Transverse colon (tissue), 4 donors: ENCODE measurements at places on chromosomes 12 and 14. TPM values are rescaled to one million over a fixed set of nuclear protein-coding genes. Genes with fewer than 3 reads are reported as not detected.
A peak's percentile ranks its signal among the peaks of the same experiment; 100 is the strongest.

- no peak for DNase-seq
- no peak overlapping the region for H3K4me3 ChIP-seq
- H3K27ac ChIP-seq, result no peak overlapping the region
- H3K27me3 ChIP-seq, result no peaks in the 10 kb centered on the region
- peaks cover 14% of the 10 kb centered on the region for H3K4me1 ChIP-seq
- no peaks in the 10 kb centered on the region for H3K36me3 ChIP-seq
These were observed 20.0 kb upstream of the KITLG start for GRCh38 chr12:88600272-88600671.

GRCh38 chr12:30816742-30817465, 62.2 kb upstream of the CAPRIN2 start:
- peaks cover 1% of the 10 kb centered on the region for H3K4me1 ChIP-seq
- no peaks in the 10 kb centered on the region for H3K36me3 ChIP-seq
- no peak overlapping the region for H3K4me3 ChIP-seq
- H3K27ac ChIP-seq, result no peak overlapping the region
- DNase-seq, result no peak

DNA sequence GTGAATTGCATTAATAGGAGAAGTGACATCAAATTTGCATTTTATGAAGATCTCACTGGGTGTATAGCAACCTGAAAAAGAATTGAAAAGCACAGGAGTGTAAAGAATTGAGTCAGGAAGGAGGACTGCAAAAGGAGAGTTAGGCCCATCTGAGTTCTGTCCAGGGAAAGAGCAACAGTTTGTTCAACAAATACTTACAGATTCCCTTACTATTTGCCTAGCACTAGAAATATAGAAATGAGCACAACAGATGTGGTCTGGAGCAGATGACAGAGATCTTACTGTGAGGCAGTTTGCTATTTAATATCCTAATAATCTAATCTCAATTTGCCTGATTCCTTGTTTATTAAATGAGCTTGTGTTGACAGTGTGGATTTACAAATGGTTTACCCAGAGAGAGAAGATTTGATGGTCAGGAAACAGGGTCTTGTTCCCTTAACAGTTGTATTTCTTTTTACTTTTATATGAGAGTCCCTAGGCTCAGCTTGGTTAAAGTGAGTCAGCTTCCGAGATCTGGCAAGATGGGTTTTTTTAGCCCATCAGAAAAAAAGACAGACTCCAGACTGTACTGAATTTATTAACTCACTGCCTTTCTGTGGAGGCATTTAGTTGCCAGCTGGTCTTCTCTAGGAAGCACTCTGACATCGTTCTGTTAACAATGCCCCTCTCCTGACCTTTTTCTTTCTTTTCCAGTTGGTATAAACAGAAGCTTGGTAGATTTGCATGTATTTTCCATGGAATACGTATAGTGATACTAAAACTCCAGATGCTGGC, 229.7 kb downstream of the TTC6 start:
- H3K36me3 ChIP-seq, result no peaks in the 10 kb centered on the region
- H3K27ac ChIP-seq, result no peak overlapping the region

- H3K4me3 ChIP-seq, result peak within 1 kb of the TSS; percentile 62
- H3K27me3 ChIP-seq, result peaks cover 55% of the 10 kb centered on the region
- DNase-seq, result peak; percentile 46
- H3K36me3 ChIP-seq, result no peaks in the 10 kb centered on the region
- peak within 1 kb of the TSS; percentile 78 for H3K27ac ChIP-seq
- H3K4me1 ChIP-seq, result peaks cover 16% of the 10 kb centered on the region
These were observed at the start of gene CACNA1C for GRCh38 chr12:2052826-2053678. Gene CACNA1C, plus strand, starts transcription at chr12:2052987. Its CDS starts 576 bp downstream, at chr12:2053563.

DNA sequence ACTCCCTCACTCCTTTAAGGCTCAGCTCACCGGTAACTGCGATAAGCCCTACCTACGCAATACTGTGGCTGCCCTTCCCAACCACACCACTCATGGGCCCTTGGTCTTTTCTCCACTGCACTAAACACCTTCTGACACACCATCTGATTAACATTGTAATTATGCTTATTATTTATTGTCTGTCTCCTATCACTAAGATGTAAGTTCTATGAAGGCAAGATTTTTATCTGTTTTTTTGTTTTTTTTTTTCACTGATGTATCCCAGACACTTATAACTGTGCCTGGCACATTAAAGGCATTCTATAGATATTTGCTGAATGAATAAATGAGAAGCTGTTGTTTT, 34.2 kb upstream of the PYGL start:
- no peak for DNase-seq
- H3K4me3 ChIP-seq, result no peak overlapping the region
- H3K27me3 ChIP-seq, result no peaks in the 10 kb centered on the region
- no peaks in the 10 kb centered on the region for H3K36me3 ChIP-seq
- H3K4me1 ChIP-seq, result no peaks in the 10 kb centered on the region
- no peak overlapping the region for H3K27ac ChIP-seq

GRCh38 chr12:60100852-60101251, 505.0 kb downstream of the SLC16A7 start:
- no peak for DNase-seq
- no peak overlapping the region for H3K4me3 ChIP-seq

GRCh38 chr14:70061108-70061507, 127.6 kb downstream of the SLC8A3 start:
- H3K4me1 ChIP-seq, result no peaks in the 10 kb centered on the region
- no peak overlapping the region for H3K4me3 ChIP-seq
- peaks cover 8% of the 10 kb centered on the region for H3K27me3 ChIP-seq
- H3K36me3 ChIP-seq, result no peaks in the 10 kb centered on the region

DNA sequence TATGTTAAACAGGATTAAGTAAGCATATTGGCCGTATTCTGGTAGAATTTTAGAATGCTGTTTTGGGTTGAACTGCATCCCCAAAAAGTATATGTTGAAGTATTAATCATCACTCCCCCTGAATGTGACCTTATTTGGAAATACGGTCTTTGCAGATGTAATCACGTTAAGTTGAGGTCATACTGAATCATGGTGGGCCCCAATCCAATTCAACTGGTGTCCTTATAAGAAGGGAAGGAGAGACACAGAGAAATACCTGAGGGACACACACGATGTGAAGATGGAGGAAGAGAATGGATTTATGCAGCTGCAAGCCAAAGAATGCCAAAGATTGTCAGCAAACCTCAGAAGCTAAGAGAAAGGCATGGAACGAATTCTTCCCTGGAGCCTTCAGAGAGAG, 268.6 kb downstream of the ITPR2 start:
- no peak for DNase-seq
- no peaks in the 10 kb centered on the region for H3K27me3 ChIP-seq
- H3K4me3 ChIP-seq, result no peak overlapping the region
- no peaks in the 10 kb centered on the region for H3K4me1 ChIP-seq
- no peak overlapping the region for H3K27ac ChIP-seq
- no peaks in the 10 kb centered on the region for H3K36me3 ChIP-seq

DNA sequence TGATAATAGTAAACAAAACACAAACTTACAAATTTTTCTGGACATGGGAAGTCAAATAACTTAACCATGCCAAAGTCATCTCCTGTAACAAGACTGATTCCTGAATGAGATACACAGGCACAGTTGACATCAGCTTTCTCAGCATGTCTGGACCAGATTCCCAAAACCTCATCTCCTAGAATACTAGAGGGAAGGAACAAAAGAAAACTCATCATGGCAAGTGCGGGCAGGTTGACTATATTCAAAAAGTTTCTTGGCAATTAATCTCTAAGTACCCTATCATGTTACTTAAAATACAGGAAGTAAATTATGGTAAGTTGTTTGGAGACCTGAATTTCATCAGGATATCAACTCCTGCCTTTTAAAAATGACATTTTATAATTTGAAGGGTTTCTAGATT, 53.9 kb downstream of the ZC3H14 start:
- H3K4me1 ChIP-seq, result no peaks in the 10 kb centered on the region
- no peak overlapping the region for H3K27ac ChIP-seq
- H3K4me3 ChIP-seq, result no peak overlapping the region
- no peaks in the 10 kb centered on the region for H3K27me3 ChIP-seq
- no peaks in the 10 kb centered on the region for H3K36me3 ChIP-seq

GRCh38 chr14:52987042-52987441, 36.2 kb upstream of the FERMT2 start:
- H3K36me3 ChIP-seq, result no peaks in the 10 kb centered on the region
- no peak overlapping the region for H3K27ac ChIP-seq
- H3K27me3 ChIP-seq, result no peaks in the 10 kb centered on the region
- no peak for DNase-seq
- no peak overlapping the region for H3K4me3 ChIP-seq

GRCh38 chr12:10968765-10969456, 17.8 kb downstream of the TAS2R50 start:
- DNase-seq, result no peak
- H3K4me3 ChIP-seq, result no peak overlapping the region
- no peaks in the 10 kb centered on the region for H3K4me1 ChIP-seq
- no peak overlapping the region for H3K27ac ChIP-seq
- H3K27me3 ChIP-seq, result no peaks in the 10 kb centered on the region

DNA sequence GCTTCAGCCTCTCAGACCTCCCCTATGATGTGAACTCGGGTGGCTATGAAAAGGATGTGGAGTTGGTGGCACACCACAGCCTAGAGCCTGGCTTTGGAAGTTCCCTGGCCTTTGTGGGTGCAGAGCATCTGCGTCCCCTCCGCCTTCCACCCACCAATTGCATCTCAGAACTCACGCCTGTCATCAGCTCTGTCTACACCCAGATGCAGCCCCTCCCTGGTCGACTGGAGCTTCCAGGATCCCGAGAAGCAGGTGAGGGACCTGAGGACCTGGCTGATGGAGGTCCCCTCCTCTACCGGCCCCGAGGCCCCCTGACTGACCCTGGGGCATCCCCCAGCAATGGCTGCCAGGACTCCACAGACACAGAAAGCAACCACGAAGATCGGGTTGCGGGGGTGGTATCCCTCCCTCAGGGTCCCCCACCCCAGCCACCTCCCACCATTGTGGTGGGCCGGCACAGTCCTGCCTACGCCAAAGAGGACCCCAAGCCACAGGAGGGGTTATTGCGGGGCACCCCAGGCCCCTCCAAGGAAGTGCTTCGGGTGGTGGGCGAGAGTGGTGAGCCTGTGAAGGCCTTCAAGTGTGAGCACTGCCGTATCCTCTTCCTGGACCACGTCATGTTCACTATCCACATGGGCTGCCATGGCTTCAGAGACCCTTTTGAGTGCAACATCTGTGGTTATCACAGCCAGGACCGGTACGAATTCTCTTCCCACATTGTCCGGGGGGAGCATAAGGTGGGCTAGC, 7.0 kb upstream of the RPS26 start:
- no peak overlapping the region for H3K4me3 ChIP-seq
- DNase-seq, result no peak
- H3K4me1 ChIP-seq, result no peaks in the 10 kb centered on the region
- no peaks in the 10 kb centered on the region for H3K27me3 ChIP-seq

- no peaks in the 10 kb centered on the region for H3K27me3 ChIP-seq
- no peaks in the 10 kb centered on the region for H3K4me1 ChIP-seq
- no peak for DNase-seq
- H3K27ac ChIP-seq, result no peak overlapping the region
These were observed 87.3 kb upstream of the RMST start for GRCh38 chr12:97375310-97375709.

DNA sequence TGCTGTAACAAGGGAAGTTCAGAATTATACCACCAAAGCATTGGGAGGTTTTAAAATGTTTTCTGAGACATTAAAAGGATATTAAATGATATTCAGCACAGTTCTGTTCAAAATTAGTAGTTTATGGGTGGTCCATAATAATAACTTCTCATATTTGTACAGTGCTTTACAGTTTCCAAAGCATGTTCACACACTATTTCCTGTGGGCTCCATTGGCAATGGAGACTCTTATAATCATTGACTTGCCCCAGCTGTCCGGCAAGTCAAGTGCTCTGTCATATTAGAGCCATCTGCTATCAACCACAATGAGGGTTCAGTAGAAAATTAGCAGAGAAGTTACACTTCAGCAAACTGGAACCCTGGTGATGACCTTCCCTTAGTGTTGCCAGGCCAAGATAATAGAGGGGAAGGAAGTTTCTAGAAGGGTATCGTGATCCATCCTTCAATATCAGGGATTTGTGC, 526.6 kb upstream of the CCDC196 start:
- H3K27me3 ChIP-seq, result no peaks in the 10 kb centered on the region
- no peaks in the 10 kb centered on the region for H3K36me3 ChIP-seq
- no peak for DNase-seq
- H3K4me3 ChIP-seq, result no peak overlapping the region

GRCh38 chr14:97407701-97408407, 610.7 kb downstream of the VRK1 start:
- no peaks in the 10 kb centered on the region for H3K36me3 ChIP-seq
- DNase-seq, result no peak
- peaks cover 62% of the 10 kb centered on the region for H3K27me3 ChIP-seq
- no peaks in the 10 kb centered on the region for H3K4me1 ChIP-seq

GRCh38 chr14:74955229-74956026, at the start of gene PGF:
Gene PGF, minus strand, starts transcription at chr14:74955597. Its CDS starts 355 bp downstream, at chr14:74955242.
- DNase-seq, result peak; percentile 77
- no peaks in the 10 kb centered on the region for H3K27me3 ChIP-seq
- peak within 1 kb of the TSS; percentile 57 for H3K4me3 ChIP-seq
- no peaks in the 10 kb centered on the region for H3K36me3 ChIP-seq

DNA sequence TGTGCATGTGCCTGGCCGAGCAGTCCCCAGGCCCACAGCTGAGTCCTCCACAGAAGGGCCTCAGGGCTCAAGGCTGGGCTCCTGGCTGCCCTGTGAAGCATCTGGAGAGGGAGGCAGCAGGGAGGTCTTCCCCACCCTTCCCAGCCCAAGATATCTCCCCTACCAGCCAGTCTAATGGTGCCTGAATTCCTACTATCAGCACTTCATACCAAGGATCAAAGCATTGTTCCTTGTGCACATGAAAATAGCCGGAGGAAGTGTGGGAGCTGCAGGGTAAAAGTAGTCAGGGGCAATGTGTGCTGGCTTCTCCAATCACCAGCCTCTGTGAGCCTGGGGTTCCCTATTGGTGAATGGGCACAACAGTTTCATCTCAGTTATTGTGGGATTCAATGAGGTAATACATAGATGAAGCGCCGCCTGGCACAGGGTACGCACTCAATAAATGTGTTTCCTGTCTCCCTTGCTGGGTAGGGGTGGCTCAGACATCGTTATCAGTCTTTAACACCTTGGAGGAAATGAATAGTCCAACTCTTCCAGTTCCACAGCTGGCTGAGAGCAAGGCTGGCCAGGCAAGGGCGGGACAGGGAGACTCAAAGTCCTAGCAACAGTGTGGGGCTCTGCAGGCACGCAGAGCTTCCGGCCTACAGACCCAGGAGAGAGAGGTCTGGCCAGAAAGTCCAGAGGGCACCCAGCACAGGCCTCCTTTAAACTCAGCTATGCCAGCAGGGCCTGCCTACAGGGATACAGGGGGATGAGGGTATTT, 39.1 kb upstream of the PNMA1 start:
- H3K36me3 ChIP-seq, result no peaks in the 10 kb centered on the region
- peaks cover 100% of the 10 kb centered on the region for H3K4me1 ChIP-seq
- peak; percentile 87 for DNase-seq

Gene PAX9
- total RNA-seq, result not detected

Gene FKBP4
- 47.5 TPM for total RNA-seq

Gene KRT2
- not detected for total RNA-seq

Gene KRT79
- total RNA-seq, result not detected

Gene FLVCR2
- 43.8 TPM for total RNA-seq

Gene TPCN1
- total RNA-seq, result 144 TPM

Gene TRPV4
- total RNA-seq, result 0.27 TPM

Gene CMTM5
- total RNA-seq, result 0.64 TPM

Gene FSCB
- not detected for total RNA-seq

Gene OVCH1
- total RNA-seq, result not detected

Gene RAN
- 124 TPM for total RNA-seq
